ENCODE measurements at places on chromosomes 16 and 17.

GRCh38 chr16:886084-886543 lies 84.7 kb downstream of the LMF1 start:
- DNase-seq: no peak

GRCh38 chr16:84495506-84495905 lies 9.0 kb downstream of the MEAK7 start:
- no peak for DNase-seq

- DNase-seq: no peak
Observed at GRCh38 chr17:556431-556995, 158.1 kb downstream of the VPS53 start.

GRCh38 chr17:7191571-7192270 lies 12.6 kb upstream of the ASGR1 start:
- DNase-seq: no peak

GRCh38 chr17:70059649-70060048 lies 15.4 kb upstream of the KCNJ16 start:
- DNase-seq: no peak

GRCh38 chr17:78114831-78115723 lies 13.5 kb downstream of the TMC6 start:
- DNase-seq: no peak
